ENCODE measurements at places on chromosomes 2 and 18. TPM values are rescaled to one million over a fixed set of nuclear protein-coding genes. Genes with fewer than 3 reads are reported as not detected.
A peak's percentile ranks its signal among the peaks of the same experiment; 100 is the strongest.

GRCh38 chr2:150110548-150110947 is 376.9 kb downstream of the RND3 start:
- H3K36me3 ChIP-seq = no peaks in the 10 kb centered on the region
- no peak overlapping the region for H3K4me3 ChIP-seq
- no peaks in the 10 kb centered on the region for H3K4me1 ChIP-seq
- no peak overlapping the region for H3K27ac ChIP-seq
- no peaks in the 10 kb centered on the region for H3K27me3 ChIP-seq

GRCh38 chr2:174964404-174964803 is 40.8 kb downstream of the CHN1 start:
- H3K4me1 ChIP-seq = peaks cover 8% of the 10 kb centered on the region
- no peaks in the 10 kb centered on the region for H3K27me3 ChIP-seq
- H3K27ac ChIP-seq = no peak overlapping the region
- H3K4me3 ChIP-seq = no peak overlapping the region

KCNG2 gene
- total RNA-seq = 0.50 TPM

GRCh38 chr2:145688156-145688555 is 1168.2 kb upstream of the ZEB2 start:
- H3K27ac ChIP-seq = no peak overlapping the region
- peaks cover 5% of the 10 kb centered on the region for H3K4me1 ChIP-seq
- no peak overlapping the region for H3K4me3 ChIP-seq
- no peaks in the 10 kb centered on the region for H3K27me3 ChIP-seq
- no peak for DNase-seq
- no peaks in the 10 kb centered on the region for H3K36me3 ChIP-seq

DNA sequence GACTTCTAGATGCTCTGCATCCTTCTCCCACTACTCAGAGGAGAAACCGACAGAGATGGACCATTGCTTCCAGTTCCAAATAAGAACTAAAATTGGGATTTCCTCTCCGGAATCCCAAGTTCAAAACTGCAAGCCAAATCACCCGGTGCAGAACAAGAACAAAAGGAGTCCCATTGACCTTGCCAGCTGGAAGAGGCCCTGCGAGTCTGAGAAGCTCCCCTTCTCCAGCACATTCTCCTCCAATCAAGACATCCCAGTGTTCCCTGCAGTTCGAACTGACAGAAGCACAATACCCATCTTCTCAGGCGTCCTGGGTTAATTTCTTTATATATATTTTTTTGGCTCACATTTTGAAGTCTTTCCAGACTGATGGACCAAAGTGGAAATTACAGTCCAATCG is 195.3 kb upstream of the MEIS1 start:
- H3K4me1 ChIP-seq = no peaks in the 10 kb centered on the region
- H3K27ac ChIP-seq = no peak overlapping the region
- H3K36me3 ChIP-seq = no peaks in the 10 kb centered on the region
- no peak overlapping the region for H3K4me3 ChIP-seq
- no peaks in the 10 kb centered on the region for H3K27me3 ChIP-seq

- no peaks in the 10 kb centered on the region for H3K4me1 ChIP-seq
- no peak overlapping the region for H3K4me3 ChIP-seq
- no peaks in the 10 kb centered on the region for H3K27me3 ChIP-seq
- no peak overlapping the region for H3K27ac ChIP-seq
- no peaks in the 10 kb centered on the region for H3K36me3 ChIP-seq
- DNase-seq = no peak
These were observed 31.3 kb upstream of the CNTNAP5 start for GRCh38 chr2:123993728-123994323.

- no peaks in the 10 kb centered on the region for H3K36me3 ChIP-seq
- DNase-seq = no peak
- H3K4me1 ChIP-seq = no peaks in the 10 kb centered on the region
- no peaks in the 10 kb centered on the region for H3K27me3 ChIP-seq
- H3K4me3 ChIP-seq = no peak overlapping the region
These were observed 117.6 kb downstream of the BCL2L11 start for GRCh38 chr2:111238296-111238695.

GRCh38 chr2:40317046-40317445 is 134.8 kb downstream of the SLC8A1 start:
- no peaks in the 10 kb centered on the region for H3K36me3 ChIP-seq
- no peak overlapping the region for H3K4me3 ChIP-seq
- no peak overlapping the region for H3K27ac ChIP-seq
- DNase-seq = no peak
- no peaks in the 10 kb centered on the region for H3K27me3 ChIP-seq
- no peaks in the 10 kb centered on the region for H3K4me1 ChIP-seq

GRCh38 chr18:11260961-11261461 is 111.6 kb upstream of the PIEZO2 start:
- DNase-seq = no peak
- H3K27me3 ChIP-seq = no peaks in the 10 kb centered on the region
- no peak overlapping the region for H3K4me3 ChIP-seq
- H3K4me1 ChIP-seq = no peaks in the 10 kb centered on the region
- H3K36me3 ChIP-seq = no peaks in the 10 kb centered on the region

DNA sequence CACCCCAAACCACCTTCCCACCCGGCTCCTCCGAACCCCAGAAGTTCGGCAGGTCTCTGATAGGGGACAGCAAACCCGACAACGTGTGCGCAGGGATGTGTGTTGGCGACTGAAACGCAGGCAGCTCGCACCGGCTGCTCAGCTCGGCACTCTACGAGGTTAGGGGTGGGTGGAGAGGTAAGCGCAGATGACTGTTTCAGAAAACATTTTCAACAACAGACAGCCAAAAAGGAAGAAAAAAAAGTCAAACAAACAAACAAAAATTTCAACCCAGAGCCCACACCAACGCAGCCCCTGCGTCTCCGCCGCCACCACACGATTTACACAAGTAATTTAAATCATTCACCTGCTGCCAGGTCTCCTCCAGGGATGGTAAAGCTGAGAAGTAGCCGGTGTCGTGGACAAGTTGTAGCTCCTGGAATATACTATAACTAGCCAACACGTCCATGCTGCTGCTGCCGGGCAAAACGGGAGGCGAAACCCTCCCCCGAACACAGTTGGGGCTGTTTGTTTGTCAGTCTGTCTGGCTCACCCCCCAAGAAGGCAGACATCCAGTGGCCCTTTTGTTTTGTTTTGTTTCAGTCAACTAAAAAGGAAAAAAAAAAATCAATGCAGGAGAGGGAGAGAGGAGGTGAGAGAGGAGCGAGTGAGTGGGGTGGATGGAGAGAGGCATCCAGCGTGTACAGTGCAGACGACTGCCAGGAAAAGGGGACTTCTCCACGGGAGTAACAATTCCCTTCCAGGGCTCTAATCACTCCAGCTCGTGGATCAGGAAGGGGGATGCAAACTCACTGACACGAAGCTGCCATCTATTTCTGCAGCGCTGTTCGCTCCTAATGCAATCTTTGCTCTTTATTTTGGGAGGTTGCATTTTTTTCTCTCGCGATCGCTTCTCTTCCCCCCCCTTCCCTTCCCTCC is at the start of gene KLF7:
Gene KLF7, minus strand, starts transcription at position 828 of the 918 bp plus-strand sequence. Its CDS starts 380 bp downstream, at position 448.
- DNase-seq = peak; percentile 67
- peak within 1 kb of the TSS; percentile 74 for H3K4me3 ChIP-seq
- peak within 1 kb of the TSS; percentile 100 for H3K27ac ChIP-seq
- peaks cover 47% of the 10 kb centered on the region for H3K4me1 ChIP-seq

PDCD1 gene
- total RNA-seq = 1.4 TPM

DNA sequence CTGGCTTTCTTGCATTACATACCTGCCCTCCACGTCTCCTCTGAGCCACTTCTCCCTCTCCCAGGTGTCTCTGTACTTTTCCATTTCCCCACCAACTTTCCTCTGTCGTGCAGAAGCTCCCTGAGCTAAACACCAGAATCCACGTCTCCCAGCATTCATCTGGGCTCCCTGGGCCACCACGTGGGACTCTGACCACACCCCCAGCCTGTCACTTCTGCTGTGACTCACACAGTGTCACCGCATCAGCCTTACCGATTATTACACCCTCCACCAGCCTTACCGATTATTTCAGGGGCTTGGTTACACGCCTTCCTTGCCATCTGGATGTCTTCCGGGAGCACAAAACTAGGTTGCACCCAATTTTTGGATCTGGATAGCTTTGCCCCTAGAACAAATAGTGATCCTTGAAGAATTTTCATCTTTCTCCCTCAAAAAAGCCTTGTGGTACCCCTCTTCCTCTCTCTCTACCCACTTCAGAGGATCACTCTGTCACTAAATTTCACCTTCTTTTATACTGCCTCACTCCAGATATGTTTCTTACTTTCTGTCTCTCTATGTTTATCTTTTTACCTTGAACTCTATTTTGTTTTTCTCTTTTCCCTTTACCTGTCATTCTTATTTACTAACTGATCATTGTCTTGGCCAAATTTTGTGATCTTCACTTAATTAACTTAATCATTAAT is 136.9 kb upstream of the CAB39 start:
- no peaks in the 10 kb centered on the region for H3K27me3 ChIP-seq
- H3K4me1 ChIP-seq = no peaks in the 10 kb centered on the region
- no peak for DNase-seq
- H3K27ac ChIP-seq = no peak overlapping the region
- no peak overlapping the region for H3K4me3 ChIP-seq
- no peaks in the 10 kb centered on the region for H3K36me3 ChIP-seq

GRCh38 chr2:178479758-178480226 is 465 bp upstream of the PLEKHA3 start:
- H3K27ac ChIP-seq = peak overlapping the region; percentile 96
- H3K4me1 ChIP-seq = peaks cover 52% of the 10 kb centered on the region
- no peak for DNase-seq
- H3K4me3 ChIP-seq = peak overlapping the region; percentile 71

DNA sequence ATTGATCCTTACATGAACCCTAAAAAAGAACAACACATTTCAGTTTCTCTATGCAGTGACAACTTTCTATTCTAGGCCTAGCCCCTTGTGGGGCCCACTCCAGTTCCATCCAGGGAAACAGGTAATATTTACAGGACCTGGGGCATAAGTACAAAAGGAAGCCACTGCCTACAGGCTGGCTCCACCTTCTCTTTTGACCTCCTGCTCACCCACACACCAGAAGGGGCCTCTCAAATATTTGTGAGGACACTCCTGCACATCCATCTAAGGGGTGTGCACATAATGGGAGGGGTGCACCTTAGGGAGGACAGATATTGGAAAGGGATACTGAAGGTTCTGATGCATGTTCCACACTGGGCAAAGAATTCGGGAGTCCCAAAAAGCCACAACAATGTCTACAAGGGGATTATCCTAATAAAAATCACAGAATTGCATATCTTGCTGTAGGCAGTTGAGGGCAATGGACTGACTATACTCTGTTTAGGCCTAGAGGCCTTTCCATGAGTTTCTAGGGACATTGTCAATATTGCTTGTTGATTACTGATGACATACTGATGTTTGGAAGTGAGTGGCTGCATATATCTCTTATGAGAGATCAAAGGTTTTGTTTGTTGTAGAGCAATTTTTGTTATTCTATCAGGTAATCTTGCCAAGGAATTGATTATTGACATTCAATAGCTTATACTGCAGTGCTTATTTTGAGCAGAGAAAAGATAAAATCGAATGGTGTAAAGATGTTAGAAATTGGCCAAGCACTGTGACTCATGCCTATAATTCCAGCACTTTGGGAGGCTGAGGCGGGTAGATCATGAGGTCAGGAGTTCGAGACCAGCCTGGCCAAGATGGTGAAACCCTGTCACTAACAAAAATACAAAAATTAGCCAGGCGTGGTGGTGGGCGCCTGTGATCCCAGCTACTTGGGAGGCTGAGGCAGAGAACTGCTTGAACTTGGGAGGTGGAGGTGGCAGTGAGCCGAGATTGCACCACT is 23.8 kb upstream of the HNRNPA3 start:
- no peak for DNase-seq
- no peak overlapping the region for H3K4me3 ChIP-seq
- H3K27ac ChIP-seq = no peak overlapping the region
- H3K36me3 ChIP-seq = no peaks in the 10 kb centered on the region
- H3K27me3 ChIP-seq = no peaks in the 10 kb centered on the region

DNA sequence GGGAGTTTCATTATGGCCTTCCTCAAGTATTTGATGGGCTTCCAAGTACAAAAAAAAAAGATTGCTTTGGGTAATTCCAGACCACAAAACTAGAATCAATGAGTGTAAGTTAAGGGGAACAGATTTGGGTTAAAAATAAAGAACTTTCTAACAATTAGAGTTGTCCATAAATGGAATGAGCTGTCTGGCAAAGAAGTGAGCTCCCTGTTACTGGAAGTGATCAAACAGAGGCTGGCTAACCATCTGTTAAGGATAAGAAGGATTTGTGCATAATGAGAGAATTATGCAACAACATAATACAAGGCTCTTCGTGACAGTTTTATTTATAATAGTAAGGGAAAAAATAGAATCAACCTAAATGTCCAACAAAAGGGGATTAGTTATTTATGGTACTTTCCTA is 44.6 kb upstream of the ACVR1 start:
- no peaks in the 10 kb centered on the region for H3K4me1 ChIP-seq
- no peak overlapping the region for H3K4me3 ChIP-seq
- no peak overlapping the region for H3K27ac ChIP-seq
- no peaks in the 10 kb centered on the region for H3K36me3 ChIP-seq

GRCh38 chr2:236505041-236505440 is 64.6 kb upstream of the ACKR3 start:
- no peak overlapping the region for H3K27ac ChIP-seq
- H3K4me3 ChIP-seq = no peak overlapping the region
- H3K4me1 ChIP-seq = peaks cover 7% of the 10 kb centered on the region
- no peaks in the 10 kb centered on the region for H3K36me3 ChIP-seq
- DNase-seq = no peak

DYNAP gene
- total RNA-seq = not detected

DNA sequence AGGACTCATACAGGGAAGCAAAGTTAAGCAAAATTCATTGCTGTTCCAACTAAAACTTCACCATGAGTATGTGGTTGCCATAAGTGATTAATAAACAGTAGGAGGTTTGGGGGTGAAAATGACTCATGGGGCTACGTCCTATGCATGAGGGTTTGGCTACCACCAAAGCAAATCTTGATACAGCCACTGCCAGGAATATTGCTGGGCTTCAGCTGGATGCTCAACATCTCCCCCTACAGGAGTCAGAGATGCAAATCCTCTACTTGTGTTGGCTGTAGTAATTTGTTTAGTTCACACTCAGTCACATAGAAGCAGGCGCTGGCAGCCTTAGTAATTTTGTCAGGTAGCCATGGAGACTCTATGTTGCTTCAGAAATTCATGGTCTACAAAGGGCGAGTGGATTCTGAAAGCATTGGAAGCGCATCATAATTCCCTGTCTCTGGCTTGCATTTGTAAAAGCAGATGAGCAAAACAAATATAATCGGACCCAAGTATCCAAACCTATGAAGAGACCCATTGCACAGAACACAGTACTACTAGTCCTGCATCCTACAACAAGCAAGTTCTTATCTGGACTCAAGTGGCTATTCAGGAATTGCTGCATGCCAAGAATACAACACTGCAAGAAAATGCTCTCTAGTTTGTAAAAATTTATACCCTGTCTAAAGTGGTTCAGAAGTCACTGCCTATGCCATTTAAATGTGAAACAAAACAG is 76.0 kb downstream of the CD28 start:
- peaks cover 38% of the 10 kb centered on the region for H3K4me1 ChIP-seq
- peak overlapping the region; percentile 74 for H3K27ac ChIP-seq
- no peaks in the 10 kb centered on the region for H3K36me3 ChIP-seq
- H3K4me3 ChIP-seq = no peak overlapping the region

- no peak overlapping the region for H3K4me3 ChIP-seq
- no peaks in the 10 kb centered on the region for H3K27me3 ChIP-seq
- no peaks in the 10 kb centered on the region for H3K4me1 ChIP-seq
- DNase-seq = no peak
These were observed 103.1 kb upstream of the TPO start for GRCh38 chr2:1310202-1310601.

DNA sequence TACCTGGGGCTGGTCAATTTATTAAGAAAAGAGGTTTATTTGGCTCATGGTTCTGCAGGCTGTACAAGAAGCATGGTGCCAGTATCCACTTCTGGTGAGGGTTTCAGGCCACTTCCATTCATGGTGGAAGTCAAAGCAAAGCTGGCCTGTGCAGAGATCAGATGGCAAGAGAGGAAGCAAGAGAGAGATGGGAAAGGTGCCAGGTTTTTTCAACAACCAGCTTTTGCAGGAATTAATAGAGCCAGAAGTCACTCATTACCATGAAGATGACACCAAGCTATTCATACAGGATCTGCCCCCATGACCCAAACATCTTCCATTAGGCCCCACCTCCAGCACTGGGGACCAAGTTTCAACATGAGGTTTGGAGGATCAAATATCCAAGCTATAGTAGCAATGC is 56.8 kb upstream of the ST3GAL5 start:
- H3K4me1 ChIP-seq = peaks cover 7% of the 10 kb centered on the region
